Effector CD8-positive, alpha-beta T cell (primary cell): ENCODE measurements at places on chromosomes 6 and 20.
A peak's percentile ranks its signal among the peaks of the same experiment; 100 is the strongest.

GRCh38 chr6:162443101-162443500 lies 284.5 kb downstream of the PRKN start:
- no peak for DNase-seq

DNA sequence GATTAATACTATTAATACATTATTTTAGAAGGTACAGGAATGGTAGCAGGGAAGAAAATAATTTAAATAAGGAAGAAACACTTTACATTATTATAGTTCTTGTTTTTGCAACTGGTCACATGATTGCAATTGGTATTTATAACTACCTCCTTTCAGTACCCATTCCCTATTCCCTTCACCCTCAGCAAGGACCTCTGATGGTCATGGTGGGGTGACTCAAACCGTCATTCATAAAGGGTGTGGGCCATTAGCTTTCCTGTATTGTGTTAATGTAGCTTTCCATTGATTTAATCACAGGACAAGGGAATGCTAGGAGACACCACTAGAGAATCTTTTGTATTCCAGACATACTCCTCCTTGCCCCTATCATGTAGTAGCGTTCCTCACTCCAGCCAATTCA lies 47.2 kb upstream of the TMEM244 start:
- DNase-seq, result no peak

DNA sequence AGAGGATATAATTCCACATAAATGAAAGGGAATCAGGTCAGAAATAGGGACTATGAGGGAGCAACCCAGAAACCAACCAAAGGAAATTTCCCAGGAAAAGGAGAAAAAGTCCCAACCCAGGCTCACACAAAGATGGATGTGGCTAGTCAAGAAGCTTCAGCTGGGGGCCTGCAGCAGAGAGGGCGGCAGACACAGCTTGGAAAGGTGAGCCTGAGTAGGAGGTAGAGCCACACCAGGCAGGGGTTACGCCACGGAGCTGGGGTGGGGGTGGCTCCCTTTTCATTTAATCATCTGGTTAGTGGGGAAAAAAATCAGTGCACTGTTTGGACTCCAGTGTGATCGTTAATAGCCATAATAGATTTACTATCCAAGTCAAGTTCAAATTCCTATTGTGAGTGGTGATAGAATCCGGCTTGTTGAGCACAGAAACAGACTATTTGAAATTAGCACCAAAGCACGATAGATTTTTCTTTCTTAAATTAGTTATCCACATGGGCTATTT lies 220.6 kb downstream of the TPBG start:
- no peak for DNase-seq

DNA sequence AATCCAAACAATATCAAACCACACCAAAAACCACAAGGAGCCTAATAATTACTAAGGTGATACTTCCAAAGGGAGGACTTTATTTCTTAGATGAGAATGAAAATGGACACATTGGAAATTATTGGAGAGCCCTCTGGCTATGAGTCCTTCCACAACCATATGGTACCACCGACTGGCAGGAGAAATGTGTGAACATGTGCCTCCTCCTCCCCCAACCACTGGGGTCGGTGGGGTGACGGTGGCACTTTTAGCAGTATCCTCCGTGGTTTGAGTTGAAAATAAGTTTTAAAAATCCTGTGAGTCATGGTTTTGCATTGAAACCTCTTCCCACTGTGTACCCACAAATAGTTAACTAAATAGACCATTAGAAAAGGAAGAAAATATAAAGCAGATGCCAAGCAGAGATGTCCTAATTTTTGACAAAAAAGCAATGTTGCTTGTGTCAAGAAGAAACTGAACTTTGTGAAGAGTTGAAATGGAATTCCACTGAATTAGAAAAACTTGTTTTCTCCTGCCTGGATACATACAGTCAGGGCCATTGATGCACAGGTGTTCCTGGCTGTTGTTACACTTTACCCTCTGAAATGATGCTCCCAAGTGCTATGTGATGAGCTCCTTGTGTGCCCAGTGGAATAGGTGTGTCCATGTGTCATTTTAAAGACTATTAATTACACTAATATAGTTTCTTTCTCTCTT lies 3.2 kb downstream of the EDN1 start:
- DNase-seq, result no peak

DNA sequence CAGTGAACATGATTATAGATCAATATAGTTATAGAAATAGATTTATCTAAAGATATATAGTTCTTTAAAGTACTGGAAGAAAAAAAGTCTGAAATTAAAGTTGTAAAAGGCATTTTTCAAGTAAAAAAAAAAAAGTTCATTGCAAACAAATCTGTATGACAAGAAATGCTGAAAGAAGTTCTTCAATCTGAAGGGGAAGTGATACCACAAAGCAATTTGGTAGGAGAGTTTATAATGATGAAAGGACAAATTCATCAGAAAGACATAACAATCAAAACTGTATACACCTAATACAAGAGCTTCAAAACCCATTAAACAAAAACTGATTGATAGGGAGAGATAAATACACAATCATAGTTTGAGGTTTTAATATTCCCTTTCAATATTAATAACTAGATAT lies 14.1 kb downstream of the HUS1B start:
- no peak for DNase-seq

DNA sequence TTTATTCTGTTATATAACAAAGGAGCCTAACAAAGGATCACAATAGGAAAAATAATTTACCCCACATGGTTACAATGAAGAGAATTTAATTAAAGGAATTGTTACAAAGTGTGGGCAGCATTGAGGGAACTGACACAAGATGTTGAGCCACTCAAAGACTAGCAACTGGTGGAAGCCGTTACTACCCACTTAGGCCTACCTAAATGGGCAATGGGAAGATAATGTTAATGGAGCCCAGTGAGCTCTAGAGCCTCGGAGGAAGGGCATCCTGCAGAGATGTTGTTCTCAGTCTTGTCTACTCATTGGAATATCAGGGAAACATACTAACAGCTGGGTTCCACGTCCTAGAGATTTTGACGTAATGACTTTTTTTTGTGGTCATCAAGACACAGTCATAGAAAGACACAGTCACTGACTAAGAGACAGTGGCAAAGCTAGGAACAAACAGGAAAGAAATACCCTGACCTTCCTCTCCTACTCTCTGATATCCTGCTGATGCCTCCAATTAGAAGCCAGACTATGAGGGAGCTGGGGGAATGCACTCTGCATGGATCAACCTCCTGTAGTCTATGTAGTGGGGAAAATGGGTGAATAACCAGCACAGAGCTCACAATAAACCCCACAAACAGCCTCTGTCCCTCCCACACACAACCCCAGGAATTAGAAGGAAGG lies 523.8 kb upstream of the FLRT3 start:
- no peak for DNase-seq

GRCh38 chr6:162273986-162274385 lies 453.6 kb downstream of the PRKN start:
- DNase-seq, result no peak

GRCh38 chr6:40723967-40724366 lies 136.8 kb upstream of the LRFN2 start:
- DNase-seq, result no peak

- DNase-seq, result no peak
Observed at GRCh38 chr20:19867074-19867473, 109.0 kb downstream of the RIN2 start.

DNA sequence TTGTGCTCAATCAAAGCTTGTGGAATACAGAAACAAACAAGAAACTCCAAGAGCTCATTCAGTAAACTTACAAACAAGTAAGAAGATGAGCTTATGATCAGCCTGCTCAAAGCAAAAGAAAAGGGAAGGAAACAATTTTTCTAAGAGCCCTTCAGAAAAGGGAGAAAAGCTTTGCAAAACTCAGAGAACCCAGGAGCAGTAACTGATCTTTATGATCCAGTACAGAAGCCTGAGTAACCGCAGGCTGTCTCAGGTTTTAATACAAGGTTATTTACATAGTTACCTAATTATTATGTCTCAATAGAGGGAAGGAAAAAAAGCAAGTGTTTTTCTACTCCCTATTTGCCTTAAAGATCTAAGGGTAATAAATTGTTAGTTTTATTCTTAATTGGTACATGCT lies 226.5 kb downstream of the MAFB start:
- DNase-seq, result no peak

GRCh38 chr6:107695061-107695720 lies 128.9 kb downstream of the SCML4 start:
- DNase-seq, result no peak

- DNase-seq, result no peak
Observed at GRCh38 chr6:27966044-27966443, 9.0 kb downstream of the OR2B6 start.

- peak; percentile 81 for DNase-seq
Observed at GRCh38 chr6:26021350-26022131, 58.9 kb downstream of the TRIM38 start.

DNA sequence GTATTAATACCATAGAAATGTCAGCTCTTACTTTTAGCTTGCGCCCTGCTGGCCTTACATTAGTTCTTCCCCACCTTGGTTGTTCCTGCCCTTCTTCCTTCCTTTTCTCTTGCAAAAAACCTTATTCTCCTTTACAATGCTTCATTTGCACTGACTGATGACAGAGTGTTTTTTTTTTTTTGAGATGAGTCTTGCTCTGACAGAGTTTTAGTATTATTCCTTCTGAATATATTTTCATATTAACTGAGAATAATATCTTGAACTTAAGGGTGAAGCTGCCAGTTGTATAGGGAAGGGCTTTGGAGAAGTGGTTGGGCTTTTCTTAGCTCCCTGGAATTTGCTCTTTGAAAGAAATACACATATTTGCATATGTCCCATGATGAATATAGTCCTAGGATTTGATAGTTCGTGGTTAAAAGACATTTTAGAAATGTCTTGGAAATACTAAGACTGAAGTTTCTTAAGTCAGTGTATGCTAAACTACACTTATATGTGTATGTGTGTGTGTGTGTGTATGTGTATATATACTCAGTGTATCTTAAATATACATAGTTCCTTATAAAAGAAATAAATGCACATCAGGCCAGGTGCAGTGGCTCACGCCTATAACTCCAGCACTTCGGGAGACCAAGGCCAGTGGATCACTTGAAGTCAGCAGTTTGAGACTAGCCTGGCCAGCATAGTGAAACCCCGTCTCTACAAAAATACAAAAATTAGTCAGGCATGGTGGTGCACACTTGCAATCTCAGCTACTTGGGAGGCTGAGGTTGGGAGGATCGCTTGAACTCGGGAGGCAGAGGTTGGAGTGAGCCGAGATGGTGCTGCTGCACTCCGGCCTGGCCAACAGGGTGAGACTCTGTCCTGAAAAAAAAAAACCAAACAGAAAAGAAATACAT lies 216.1 kb upstream of the MYLIP start:
- no peak for DNase-seq

GRCh38 chr20:44911264-44911921 lies 1.5 kb downstream of the PABPC1L start:
- peak; percentile 9 for DNase-seq

GRCh38 chr6:154187714-154188113 lies 148.7 kb downstream of the OPRM1 start:
- no peak for DNase-seq

DNA sequence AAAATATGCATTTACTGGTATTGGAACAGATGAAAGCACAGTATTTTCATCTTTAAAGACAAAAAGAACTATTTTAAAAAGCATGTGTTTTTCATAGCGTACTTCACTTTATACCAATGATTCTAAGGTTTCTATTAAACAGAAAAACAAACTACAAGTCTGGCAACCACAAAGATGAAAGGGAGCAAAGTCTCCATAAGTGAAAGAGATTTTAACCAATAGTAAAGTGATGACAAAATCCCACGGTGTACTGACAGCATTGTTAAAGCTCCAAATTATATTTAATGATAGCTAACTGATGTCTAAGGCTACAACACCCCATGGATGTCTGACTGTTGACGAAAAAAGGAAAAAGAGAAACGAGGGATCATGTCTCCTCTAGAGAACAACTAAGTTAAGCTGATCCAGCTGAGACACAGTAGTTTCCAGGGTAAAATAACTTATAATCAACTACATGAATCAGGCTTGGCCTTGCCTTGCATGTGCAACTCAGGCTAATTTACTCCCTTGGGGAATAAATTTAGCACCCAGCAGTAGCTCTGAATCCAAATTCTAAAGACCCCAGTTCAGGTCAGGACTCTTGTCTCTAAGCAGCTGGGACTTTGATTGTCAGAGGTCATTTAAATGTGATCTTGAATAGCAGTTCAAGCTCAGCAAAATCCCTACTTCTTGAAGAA lies 56.0 kb upstream of the TAB2 start:
- DNase-seq, result no peak

GRCh38 chr20:53964067-53964466 lies 106.3 kb downstream of the BCAS1 start:
- DNase-seq, result no peak

DNA sequence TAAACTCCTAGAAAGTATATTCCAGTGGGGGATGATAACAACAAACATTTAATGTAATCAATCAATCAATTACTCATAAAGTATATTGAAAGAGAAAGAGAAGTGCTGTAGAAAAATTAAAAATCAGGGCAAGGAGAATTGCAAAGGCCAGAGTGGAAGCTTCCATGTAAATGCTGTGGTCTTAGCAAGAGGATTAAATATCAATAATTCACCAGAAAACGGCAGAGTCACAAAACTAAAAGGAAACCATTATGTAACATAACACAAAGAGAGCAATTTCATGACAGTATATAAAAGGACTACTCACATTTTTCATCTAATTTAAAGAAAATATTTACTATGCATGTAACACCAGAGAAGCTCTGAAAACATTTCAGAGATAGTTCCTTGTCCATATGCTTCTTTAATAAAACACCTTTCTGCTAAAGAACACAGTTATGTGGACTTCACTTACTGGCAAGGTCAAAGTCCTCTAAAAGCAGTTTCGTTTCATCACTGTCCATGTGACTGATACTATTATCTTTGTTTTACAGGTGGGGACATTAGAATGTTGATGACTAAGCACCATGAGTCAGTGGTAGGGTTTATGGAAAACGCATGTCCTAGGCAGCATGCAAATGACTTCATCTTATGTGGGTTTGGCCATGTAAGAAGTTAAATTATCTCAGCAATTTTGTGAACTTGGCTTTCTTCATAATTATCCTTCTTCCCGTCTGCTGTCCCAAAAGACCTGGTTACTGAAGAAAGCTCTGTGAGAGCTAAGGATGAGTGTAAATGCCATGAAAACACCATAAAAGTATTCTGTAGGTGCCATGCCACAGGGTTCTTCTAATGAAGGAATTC lies 185.8 kb upstream of the TENT5A start:
- no peak for DNase-seq

DNA sequence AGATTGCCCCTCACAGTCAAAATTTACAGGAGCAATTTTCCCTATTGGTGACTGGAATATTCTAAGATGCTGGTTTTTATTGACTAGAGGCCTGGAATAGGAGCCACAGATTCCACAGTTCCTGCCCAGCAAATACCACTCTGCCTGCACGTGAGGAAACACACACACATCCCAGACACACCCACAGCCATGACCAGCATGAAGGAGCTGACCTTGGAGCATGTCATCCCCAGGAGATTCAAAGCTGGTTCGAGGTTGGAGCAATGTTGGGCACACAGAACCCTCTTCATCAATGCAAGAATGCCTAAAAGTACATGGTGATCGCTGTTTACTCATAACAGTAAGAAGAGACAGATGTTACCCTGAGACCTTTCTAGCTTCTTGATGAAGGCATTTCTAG lies 244.6 kb upstream of the FOXQ1 start:
- DNase-seq, result no peak

DNA sequence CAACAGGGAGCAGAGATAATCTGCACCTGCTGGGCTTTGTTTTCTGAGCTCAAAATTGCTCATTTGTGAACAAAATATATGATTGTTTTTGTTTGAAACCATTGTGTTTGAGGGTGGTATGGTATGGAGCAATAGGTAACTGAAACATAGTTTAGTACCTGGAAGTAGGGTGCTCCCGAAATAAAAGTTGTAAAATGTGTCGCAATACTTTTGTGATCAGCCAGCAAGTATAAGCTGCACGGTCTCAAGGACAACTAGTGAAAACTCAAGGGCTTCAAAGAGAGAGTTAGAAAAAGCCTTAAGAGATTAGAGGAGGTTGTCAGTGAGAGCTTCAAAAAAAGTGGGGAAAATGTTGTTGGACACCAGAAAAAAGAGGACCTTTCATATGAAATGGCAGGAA lies 579.8 kb upstream of the POU3F2 start:
- DNase-seq, result no peak
